ENCODE measurements at places on chromosomes 5 and 9.

GRCh38 chr9:113503131-113503541 is 39.6 kb downstream of the RGS3 start:
- DNase-seq = no peak

DNA sequence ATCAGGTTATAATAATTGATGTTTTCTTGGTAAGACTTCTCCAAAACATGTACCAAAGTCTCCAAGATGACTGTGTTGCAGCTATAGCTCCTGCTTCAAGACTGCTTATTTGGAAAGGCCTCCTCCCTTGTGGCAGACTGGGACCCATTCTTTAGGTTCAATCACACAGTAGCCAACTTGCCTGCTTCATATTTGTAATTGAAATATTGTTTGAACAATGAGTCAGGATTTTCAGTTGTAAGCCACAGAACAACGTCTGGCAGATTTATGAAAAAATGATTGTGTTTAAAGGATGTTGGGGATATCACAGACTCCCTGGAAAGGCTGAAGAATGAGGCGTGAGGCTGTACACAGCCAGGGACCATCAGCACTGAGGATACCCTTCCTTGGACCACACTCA is 458.9 kb downstream of the MED10 start:
- no peak for DNase-seq

DNA sequence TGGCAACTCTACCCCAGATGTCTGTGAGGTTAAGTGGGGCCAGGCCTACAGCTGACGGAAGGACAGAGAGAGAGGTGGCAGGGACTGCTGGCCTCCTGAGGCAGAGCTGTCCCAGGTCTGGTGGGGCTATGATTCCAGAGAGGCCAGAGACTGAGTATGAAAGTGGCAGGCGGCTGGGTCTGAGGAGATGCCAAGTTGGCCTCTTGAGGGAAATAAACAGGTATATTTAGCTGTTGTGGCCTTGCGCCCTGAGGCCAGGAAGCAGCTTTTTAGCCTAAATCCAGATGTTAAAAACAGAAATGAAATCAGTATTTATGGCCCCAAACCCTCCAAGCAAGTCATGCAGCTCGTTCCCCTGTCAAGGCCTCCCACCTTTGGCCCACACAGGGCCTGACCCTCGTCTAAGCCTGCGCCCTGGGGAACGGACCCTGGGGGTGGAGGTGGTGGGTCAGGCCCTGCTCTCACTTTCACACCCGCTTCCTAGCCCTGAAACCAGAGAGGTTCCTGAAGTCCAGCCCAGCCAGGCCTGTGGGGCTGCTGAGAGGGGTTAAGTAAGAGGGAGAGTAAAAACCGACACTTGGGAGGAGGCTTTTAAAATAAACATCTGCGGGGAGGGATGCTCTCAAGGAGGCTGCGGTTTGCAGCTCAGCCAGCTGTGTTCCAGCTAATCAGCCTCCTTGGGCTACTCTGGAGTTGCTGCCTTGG is 18.7 kb downstream of the PCDHGC5 start:
- DNase-seq = no peak

DNA sequence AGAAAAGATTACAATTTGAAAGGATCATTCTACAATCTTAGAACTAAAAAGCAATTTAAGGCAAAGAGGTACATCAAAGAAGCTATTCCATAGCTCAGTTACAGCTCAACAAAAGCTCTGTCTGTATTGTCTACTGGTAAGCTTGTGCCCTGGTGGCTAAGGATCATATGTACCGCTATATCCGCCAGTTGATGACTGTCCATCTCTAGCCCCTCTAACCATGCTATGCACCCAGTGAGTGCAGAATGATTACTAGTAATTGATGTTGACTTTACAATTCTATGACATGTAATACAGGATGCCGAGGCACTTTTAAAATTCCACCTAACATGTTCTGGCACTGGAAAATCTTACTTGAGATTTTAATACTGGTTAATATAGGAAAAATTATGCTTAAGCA is 13.1 kb downstream of the LOX start:
- DNase-seq = no peak

DNA sequence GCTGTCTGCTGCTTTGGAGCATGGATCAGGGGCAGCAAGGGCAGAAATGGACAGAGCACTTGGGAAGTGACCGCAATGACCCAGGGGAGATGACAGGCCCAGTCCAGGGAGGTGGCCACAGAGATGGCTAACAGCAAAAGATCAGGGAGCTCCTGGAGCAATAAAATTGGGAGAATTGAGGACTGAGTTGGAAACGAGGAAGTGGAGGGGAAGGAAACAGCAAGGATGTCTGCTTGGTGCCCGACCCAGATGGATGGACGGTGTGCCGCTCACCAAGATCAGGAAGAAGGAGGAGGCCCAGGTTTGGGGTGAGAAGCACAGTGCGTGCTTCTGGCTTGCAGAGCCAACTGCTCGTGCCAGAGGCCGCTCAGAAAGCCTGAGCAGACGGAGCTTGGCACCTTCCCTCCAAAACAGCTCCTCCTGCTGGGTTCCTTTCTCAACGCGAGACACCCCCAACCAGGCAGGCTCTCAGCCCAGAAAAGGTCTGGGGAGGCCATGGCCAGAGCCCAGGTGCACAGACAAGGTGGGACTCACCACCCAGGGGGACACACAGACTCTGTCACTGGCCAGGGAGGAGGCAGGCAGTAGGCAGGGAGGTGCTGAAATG is 1.7 kb upstream of the SLC34A1 start:
- DNase-seq = no peak

DNA sequence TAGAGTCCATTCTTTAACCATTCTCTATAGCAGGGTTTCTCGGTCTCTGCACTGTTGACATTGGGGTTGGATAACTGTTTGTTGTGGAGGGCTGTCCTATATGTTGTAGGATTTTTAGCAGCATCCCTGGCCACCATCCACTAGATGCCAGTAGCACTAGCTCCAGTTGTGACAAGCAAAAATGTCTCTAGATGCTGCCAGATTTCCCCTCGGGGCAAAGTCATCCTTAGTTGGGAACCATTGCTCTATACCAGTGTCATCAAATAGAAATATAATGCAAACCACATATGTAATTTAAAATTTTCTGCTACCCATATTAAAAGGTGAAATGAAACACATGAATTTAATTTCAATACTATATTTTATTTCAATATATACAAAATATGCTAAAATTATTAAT is 2.9 kb downstream of the TTC23L start:
- DNase-seq = no peak

DNA sequence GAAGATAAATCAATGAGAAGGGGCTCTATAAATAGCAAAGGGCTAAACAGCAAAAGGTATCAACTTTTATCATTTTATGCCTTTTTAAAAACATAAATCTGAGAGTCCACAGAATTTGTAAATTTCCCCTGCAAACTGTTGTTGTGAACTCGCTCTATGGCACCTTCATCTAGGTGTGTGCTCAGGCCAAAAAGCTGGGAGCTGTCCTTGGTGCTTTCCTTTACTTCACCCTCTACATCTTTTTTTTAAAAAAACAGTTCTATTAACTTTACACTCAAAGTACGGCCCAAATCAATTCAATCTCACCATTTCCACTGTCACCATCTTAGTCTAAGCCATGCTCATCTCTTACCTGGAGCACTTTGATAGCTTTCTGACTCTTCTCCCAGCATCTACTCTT is 108.2 kb upstream of the GPR151 start:
- DNase-seq = no peak

DNA sequence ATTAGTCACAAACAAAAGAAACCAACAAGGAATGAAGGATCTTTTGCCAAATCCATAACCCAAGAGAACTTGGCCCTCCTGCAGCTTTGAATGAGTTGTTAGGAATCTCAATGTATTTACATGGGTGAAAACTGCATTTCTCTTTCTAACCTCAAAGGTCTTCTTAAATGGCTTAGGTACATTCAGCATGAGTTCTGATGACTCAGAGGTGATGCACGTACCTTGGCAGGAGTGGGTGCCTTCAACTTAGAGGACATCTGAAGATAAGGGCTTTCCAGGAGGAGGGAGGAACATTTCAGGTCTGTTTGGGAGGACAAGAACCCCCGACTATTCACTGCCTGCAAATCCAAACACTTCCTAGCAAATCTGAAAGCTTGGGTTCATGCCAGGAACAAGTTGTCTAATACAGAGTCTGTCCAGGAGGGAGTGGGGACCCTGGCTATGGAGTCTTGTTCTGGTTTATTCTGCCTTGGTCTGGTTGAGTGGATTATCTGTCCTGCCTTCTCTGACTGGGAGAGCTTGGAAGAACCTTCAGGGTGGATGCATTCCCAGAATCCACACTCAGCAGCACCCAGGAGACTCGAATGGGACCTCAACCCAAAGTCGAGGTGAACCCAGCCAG is 65.7 kb downstream of the IRX2 start:
- no peak for DNase-seq

GRCh38 chr5:10663489-10664179 is 97.4 kb downstream of the DAP start:
- DNase-seq = no peak

DNA sequence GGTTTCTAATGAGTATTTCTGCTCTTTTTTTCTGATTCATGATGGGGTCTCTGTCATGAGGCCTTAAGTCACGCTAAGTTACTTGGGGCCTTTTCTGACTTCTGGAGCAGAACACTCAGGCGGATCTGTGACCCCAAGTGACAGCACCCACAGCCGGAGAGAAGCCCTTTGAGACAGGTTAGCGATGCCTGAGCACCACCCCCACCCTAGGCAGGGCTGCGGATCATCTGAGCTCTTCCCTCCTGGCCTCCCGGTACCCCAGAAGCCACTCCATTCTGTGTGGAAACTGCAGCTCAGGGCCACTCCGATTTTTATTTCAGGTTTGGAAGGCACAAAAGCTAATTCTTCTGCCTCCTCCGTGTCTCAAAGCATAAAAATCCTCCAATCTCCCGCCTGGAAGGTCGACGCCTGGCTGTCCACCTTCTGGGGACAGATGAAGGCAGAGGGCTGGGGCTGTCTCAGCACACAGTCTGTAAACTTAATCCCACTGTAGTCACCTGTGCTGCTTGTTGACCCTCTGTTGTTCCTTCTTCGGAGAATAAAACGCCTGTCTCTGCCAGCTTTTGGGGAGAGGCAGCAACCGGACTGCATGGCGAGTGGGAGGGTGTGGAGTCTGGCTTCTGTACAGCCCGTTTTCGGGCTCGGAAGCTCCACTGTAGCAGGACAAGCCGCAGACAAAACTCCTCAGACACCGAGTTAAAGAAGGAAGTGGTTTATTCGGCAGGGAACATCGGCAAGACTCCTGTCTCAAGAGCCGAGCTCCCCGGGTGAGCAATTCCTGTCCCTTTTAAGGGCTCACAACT is 88.8 kb downstream of the SPRY4 start:
- no peak for DNase-seq

- no peak for DNase-seq
Observed at GRCh38 chr5:149712439-149713147, 17.5 kb upstream of the PPARGC1B start.

GRCh38 chr9:99222416-99223270 is 561 bp downstream of the SEC61B start:
- no peak for DNase-seq
